ENCODE measurements at places on chromosomes 16 and 17.

GRCh38 chr17:29291163-29291752 lies 2.7 kb downstream of the NUFIP2 start:
- peak; percentile 66 for DNase-seq

DNA sequence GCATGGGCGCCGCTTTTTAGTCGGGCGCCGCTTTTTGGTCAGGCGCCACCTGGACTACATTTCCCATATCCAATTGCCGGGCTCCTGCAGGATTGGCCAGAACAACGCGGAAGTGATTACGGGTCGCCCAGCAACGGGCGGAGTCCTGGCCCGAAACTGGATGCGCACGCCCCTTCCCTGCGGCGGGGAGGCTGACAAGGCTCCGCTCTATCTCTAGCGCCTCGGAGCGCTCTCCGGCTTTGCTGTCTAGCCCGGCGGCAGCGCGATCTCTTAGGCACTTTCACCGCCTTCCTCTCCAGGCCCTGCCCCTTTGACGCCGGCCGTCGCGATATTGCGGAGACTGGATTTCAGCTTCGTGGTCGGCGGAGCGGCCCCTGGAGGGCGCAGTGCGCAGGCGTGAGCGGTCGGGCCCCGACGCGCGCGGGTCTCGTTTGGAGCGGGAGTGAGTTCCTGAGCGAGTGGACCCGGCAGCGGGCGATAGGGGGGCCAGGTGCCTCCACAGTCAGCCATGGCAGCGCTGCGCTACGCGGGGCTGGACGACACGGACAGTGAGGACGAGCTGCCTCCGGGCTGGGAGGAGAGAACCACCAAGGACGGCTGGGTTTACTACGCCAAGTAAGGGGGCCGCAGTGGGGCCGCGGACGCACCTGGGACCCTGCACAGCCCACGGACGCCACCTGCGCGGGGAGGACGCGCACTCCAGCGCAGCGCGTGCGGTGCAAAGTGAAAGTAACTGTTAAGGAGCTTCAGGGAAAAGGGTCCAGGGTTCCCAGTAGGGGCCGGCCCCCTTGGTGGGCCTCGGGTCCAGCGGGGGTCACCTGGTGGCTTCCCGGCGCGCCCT lies at the start of gene WWOX:
Gene WWOX (plus strand): TSS at position 384 of the 841 bp plus-strand sequence.
- peak; percentile 81 for DNase-seq

DNA sequence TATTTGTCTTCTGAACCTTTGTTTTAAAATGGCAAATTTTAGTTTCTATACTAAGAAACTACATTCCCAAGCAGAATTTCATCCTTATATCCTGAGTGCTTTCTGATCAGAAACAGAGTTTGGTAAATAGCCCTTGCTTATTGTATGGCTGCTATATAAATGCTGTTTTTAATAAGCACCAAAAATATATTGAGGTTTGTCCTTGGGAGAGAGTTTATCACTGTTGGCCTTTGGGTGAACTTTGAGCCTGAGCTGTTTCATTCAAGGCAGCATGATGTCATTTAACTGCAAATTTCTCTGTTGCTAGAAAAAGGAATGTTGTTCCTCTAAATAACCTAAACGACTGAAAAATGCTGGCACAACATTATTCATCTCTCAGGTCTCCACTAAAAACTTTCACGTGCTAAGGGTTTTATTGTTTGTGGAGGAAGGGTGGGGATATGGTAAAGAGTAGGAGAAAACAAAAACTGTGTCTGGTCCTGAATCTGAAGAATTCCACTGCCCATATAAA lies 334.3 kb upstream of the TBX2 start:
- no peak for DNase-seq

DNA sequence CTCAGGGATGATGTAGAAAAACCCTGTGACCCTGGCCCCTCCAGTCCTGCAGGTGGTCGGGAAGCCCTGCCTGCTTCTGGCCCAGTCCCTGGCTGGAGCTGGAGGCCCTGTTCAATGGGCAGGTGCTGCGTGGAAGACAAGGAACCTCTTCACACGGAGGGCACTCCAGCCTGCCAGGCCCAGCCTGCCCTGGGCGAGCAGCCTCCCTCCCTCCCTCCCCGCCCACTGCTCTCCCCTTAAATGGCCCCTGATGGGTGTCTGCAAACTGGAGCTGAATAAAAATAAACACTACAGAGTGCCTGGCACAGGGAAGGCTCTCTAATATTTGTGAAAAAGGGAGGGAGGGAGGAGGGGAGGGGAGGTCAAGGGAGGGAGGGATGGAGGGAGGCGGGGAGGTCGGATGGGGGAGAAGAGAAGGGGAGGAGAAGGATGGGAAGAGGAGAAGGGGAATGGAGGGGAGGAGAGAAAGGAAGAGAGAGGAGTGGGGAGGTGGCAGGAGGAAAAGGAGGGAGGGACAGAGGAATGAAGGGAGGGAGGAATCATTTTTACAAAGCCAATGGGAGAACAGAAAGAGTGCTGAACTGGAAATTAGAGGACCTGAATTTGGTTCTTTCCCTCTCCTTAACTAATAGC lies 222.8 kb upstream of the TNRC6C start:
- no peak for DNase-seq

DNA sequence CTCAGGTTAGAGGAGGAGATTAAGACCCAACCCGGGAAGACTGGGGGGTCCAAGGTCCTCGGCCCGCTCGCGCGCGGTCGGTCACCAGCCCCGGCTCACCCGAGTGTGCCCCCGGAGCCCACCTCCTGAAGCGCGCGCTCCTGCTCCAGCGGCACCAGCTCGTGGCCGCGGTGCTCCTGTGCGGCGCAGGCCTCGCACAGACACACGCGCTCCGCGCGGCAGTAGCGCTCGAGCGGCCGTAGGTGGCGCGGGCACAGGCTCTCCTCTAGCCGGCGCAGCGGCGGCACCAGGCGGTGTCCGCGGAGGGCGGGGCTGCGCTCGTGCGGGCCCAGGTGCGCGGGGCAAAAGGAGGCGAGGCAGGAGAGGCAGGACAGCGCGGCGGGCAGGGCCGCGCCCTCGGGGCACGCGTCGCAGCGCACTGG lies 618 bp downstream of the TRIM47 start:
- no peak for DNase-seq

GRCh38 chr17:55325406-55325805 lies 60.6 kb downstream of the HLF start:
- no peak for DNase-seq

- no peak for DNase-seq
These were observed 24.0 kb downstream of the TAT start for GRCh38 chr16:71552698-71553503.

DNA sequence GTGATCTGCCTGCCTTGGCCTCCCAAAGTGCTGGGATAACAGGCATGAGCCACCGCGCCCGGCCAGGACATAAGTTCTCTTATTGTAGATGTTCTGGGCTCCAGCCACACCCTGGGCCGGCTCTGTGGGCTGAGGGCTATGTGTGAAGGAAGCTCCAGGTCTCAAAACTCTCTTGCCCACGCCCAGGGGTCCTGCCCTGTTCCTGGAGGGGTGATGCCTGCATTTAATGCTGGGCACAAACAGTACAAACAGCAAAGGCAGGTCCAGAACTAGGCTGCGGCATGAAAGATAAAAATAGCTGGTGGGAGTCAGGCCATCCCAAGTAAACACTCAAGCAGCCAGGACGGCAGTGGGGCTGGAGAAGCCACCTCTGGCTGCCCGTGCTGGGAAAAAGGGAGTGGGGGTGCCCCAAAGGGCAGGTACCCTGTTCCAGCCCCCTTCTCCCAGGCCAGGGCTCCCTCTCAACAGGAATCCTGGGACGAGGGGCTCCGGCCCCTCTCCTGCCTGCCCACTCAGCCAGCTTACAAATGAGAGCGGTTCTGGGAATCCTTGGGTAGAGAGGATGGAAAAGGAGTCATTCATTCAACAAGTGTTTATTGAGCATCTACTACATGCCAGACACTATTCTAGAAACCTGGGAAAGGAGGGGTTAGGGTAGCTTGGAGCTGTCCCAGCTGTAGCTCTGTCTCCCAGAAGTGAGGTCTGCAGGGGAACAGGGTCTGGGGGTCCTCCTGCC lies 4.6 kb downstream of the TRIM47 start:
- DNase-seq: no peak

GRCh38 chr16:20906341-20907255 lies 6.0 kb downstream of the LYRM1 start:
- no peak for DNase-seq

DNA sequence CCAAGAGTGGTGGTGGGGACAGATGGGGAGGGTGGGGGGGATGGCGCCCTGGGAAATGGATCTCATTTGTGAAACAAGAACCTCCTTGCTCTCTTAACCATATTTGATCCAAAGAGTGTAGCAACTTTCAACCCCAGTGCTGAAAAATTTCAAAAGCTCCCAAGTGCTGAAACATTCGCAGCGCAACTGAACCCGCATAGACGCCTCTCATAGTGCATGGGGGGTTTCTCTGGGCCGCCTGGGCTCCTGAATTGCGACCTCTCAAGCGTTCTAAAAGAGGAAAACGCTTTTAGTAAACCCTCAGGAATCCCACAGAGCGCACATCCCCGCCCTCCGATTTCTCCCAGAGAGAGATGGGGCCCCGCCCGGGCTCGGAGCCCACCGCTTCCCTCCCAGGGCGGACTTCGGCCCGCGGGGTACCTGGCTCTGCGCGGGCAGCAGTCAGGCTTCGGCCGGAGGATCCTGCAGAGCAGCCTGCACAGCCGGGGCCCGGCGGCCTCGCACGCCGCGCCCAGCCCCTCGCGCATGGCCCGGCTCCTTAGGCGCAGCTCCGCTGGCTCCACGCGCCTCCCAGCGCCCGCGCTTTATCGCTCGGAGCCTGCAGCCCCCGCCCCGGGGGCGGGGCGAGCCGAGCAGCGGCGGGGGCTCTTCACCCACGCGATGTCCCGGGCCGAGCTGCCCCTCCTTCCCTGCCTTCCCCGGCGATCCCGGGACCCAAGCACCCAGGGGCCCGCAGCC lies 7.0 kb downstream of the NOS2 start:
- no peak for DNase-seq

DNA sequence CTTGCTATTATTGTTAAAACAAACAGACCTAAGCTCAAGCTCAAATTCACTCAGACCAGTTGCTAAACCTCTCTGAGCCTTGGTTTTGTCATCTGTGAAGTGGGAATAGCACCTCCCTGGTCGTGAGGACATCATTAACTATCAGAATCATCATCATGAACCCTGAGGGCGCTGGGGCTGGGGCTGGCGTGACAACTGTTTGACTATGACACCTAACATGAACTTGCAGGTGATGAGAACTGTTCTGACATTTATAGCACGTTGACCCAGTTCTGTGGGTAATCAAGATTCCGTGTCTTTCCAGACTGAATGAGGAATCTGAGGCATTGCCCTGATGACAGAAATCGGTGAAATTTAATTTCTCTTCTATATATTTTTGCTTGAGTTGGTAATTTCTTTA lies 71.3 kb upstream of the CDH5 start:
- DNase-seq: no peak

All from bone marrow (tissue), 2 donors.